ENCODE measurements at places on chromosomes 7 and 10. TPM values are rescaled to one million over a fixed set of nuclear protein-coding genes. Genes with fewer than 3 reads are reported as not detected.
A peak's percentile ranks its signal among the peaks of the same experiment; 100 is the strongest.

Gene SPDYE18
- 0.41 TPM for total RNA-seq

Gene SEMA3E
- total RNA-seq = 0.24 TPM

Gene ARHGEF35
- 0.87 TPM for total RNA-seq

Gene CYP26C1
- total RNA-seq = 0.05 TPM

Gene AMPH
- 2.4 TPM for total RNA-seq

Gene NT5C2
- 52.3 TPM for total RNA-seq

Gene HYAL4
- total RNA-seq = not detected

Gene PODXL
- total RNA-seq = 59.0 TPM

Gene HIP1
- total RNA-seq = 18.0 TPM

DNA sequence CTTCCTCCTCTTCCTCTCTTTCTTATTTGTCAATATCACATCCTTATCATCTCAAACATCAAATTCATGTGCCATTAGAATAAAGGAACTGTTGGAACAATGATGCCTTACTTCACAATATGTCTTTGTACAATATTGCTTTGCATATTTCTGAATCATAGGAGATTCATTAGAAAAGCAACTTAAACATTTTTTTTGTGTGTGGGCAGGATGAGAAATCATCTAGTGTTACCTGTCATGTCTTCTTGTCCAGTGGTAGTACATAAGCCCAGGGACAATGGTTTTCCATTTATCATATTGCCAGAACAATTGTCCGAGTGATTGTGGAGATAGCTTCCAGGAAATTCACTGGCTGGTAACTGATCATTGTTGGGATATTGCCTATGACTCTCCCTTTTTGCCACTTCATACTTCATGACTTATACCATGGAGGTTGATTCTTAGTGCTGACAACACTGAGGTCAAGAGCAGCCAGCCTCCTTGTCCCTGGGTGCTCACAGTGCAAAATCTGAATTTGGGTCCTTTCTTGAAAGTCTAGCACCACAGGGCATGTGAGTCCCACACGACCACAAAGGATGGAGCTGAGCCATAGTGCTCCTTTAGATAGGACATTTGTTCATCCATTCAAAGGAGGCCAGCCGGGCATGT, 215.0 kb downstream of the MDFIC start:
- DNase-seq = no peak

DNA sequence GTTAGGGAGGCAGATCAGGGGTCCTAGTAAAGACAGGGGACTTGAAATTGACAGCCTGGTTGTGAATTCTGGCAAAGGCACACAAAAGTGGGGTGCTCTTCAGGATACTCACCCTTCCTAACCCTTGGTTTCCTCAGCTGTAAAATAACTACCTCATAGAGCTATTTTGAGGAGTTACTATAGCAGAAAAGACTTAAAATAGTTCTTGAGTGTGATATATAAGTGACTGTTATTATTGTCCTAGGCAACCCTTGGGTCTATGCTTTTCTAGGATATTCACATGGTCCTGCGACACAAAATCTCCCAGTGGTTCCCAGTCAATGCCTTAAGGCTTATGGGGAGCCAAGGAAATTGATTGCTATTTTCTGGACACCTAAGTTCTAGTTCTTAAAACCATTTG, 98.1 kb upstream of the NAMPT start:
- DNase-seq = no peak

- DNase-seq = no peak
Observed at GRCh38 chr7:26227987-26228386, 26.4 kb downstream of the CBX3 start.

DNA sequence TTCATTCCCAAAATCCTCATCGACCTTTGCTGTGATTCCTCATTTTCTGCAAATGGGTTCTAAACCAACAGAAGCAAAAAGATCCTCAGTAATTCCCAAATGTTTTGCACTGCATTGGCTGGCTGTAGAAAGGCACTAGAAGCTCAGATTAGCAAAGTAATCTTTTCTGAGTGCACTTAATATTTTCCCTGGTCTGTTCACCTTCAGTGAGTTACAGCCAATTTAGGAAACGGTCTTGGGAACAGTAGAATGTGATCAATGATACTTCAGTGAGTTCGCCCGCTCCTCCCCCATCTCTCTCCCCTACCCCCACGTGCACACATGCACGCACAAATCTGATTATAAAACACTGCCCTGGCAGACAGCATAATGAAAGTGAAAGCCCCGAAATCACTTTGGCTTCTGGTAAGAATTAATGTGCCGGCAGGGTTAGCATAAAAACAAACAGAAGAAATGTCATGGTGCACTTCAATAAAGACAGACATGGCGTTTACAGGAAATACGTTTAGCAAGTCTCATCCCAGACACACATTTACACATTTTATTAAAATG, 201.3 kb upstream of the CDCA7L start:
- DNase-seq = no peak

GRCh38 chr10:663831-664251, 25.6 kb downstream of the DIP2C start:
- DNase-seq = no peak

DNA sequence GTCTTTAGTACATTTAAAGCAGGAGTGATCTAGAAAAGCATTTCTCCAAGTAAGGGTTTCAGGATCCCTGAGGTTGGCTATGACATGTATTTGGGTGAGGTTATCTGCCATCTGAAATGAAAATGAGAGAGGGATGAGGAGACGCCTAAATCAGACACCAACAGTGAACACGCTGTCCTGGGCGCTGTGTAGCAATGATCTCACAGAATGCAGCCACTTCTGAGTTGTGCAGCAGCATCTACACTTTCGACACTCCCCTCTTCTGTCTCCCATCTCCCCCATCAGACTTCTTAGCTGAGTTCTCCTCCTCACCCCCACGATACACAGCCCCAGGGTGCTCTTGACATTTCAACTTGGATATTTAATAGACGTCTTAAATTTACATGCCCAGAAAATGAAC, 95.4 kb downstream of the SVIL start:
- DNase-seq = no peak

DNA sequence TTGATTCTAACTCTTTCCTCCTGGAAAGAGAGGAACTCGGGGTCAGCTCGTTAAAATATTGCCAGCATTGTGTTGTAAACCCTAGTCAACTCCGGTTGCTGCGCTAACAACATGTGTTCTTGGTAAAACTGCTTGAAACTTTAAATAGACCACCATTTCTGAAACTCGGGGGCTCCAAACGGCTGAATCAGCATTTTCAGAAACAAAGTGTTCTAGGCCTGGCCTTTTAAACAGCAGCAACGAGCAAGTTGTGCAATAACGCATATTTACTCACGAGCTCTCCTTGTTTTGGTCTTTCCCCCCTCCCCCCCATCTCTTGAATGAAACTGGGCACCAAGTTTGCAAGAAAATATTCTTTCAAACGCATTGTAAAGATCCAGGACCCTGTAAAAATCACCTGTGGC, 9.2 kb upstream of the GRB10 start:
- DNase-seq = no peak

DNA sequence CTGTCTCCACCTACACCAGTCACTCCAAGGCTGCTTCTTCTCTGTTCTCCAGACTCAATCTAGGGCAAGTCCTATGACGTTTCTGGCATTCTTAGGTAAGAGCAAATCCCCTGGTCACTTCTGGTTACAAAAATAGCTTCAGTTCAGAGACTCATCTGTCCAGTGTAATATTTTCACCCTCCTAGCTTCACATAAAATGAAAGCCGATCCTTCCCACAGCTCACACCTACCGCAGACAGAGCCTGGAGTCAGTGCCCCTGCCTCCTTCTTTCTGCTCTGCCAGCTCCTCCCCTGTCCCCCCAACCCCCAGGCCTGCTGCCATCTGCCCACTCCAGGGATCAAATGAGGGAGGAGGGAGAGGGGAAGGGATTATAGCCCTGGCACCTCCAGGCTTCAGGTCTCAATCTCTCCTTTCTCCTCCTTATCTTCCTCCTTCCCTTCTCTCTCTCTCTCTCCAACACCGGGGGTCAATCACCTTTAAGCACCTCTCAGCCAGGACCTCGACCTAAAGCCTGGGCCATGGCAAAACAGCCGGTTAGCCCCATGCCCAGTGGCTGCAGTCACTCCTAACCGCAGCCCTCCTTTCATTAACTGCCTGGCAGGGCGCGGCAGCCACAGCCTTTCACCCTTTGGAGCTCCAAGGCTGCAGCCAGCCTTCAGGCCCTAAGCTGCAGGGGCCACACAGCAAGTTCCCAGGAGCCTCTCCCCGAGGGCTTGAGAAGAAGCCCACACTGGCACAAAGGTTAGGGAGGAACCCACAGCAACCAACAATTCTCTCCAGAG, 292.6 kb upstream of the MGMT start:
- no peak for DNase-seq

GRCh38 chr10:92203919-92204623, 86.8 kb downstream of the CPEB3 start:
- no peak for DNase-seq

- DNase-seq = no peak
Observed at GRCh38 chr10:62136931-62137330, 131.7 kb downstream of the RTKN2 start.

DNA sequence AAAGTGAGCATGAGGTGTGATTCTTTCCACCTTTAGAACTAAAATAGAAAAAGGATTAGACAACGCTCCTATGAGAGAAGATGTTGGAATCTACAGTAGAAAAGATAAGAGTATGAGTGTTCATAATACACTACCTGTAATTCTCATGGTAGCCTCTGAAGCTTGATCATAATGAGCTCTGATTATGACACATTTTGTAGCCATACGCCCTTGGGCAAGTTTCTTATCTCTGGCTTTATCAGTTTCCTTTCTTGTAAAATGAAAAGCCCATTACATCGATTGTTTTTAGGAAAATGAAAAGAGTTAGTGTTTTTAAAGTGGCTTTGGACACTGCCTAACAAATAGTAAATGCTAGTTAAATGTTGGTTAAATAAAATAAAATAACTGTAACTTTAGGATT, 22.4 kb upstream of the PRSS58 start:
- DNase-seq = no peak

- no peak for DNase-seq
Observed at GRCh38 chr10:23331567-23332301, 12.9 kb downstream of the C10orf67 start.

- DNase-seq = no peak
Observed at GRCh38 chr7:47471831-47472230, 110.1 kb downstream of the TNS3 start.

DNA sequence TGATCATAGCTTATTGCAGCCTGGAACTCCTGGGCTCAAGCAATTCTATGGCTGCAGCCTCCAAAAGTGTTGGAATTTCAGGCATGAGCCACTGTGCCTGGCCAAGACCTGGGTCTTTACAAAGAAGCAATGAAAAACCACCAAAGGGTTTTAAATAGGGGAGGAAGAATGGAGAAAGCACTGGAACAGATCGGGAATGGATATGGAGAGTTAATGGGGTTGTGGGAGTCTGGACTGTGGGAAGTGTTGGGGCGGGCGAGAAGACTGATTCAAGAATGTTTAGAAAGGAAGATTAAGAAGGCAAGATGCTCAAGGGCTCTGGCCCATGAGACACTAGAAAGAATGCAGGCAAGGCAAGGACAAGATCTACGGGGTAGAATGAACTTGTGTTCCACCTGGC, 98.5 kb downstream of the CARD11 start:
- DNase-seq = no peak

DNA sequence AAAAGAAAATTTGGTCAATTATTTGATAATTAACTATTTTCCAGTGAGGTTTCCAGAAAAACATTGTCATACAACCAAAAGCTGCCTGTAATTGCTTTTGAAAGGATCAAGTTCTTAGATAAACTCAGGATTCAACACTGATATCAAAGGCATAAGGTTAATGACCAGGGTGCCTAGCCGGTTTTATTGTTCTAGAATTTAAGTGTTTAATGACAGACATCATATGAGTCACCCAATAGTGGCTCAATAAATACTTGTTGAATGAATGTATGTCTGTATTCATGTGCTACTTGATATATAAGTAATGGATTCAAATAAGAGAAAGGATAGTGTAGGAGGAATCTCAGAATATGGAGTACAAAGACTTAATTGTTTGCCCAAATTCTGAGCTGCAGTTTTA, 196.1 kb upstream of the LRGUK start:
- no peak for DNase-seq

- no peak for DNase-seq
Observed at GRCh38 chr10:22334414-22335172, 10.7 kb upstream of the SPAG6 start.

GRCh38 chr10:23412223-23412622, 26.7 kb upstream of the OTUD1 start:
- no peak for DNase-seq

DNA sequence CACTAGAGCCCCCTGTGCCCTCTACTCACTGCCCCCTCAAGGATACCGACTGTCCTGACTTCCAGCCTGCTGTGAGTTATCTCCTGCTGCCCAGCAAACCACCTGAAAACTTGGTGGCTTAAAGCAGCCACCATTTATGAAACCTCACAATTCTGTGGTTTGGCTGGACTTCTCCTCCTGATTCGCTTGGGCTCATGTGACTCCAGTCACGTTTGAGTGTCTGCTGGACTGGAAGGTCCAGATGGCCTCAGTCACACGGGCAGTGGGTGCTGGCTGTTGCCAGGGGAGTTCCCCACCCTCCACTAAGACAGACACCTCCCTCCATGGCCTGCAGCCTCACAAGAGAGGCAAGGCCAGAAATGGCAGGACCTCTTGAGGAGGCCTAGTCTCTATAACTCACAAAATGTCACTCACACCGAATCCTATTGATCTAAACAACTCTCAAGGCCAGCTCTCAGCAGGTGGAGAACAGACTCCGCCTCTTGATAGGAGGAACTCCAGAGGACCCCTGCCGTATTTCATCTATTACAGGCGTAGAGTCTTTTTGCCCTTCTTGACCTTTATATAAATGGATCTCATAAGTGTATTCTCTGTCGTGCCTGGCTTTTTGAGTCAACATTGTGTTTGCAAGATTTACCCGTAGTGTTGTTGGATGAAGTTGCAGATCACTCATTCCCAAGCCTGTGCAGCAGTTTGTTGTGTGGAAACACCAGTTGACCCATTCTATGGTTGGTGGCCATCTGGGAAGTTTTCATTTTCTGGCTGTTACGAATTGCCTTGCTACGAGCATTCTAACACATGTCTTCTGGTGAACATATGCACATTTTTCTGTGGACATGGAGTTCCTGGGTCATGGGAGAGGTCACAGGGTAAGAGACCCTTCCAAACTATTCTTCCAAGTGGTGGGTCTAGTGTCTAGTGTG, 48.3 kb downstream of the ZMIZ1 start:
- no peak for DNase-seq

- DNase-seq = peak; percentile 54
Observed at GRCh38 chr7:282621-283020, 7.3 kb upstream of the FOXL3 start.

DNA sequence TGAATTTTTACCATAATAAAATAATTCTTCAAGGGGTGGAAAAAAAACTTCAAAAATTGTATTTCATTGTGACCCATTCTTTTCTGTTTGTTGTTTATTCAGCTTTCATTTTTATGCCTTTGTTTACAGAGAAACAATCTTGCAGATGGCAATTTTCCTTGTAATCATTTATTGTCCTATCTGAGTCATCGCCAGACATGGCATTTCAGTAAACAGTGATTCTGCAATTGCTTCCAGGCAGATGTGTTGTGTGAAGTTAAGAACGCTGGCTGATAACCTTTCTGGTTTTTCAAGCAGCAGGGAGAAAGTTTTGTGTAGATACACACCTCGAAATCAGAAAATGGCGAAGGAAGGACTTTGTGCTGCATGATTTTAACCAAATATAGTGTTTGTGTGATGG, 80.7 kb upstream of the RPA3 start:
- DNase-seq = no peak
